ENCODE measurements at places on chromosomes 1 and 21.

GRCh38 chr1:71135571-71135970, 54.7 kb upstream of the ZRANB2 start:
- DNase-seq = no peak

- no peak for DNase-seq
These were observed 56.5 kb downstream of the CD46 start for GRCh38 chr1:207808322-207808705.

GRCh38 chr1:172363852-172364251, 56.6 kb upstream of the C1orf105 start:
- DNase-seq = no peak

GRCh38 chr1:233006108-233006507, 55.7 kb downstream of the NTPCR start:
- DNase-seq = no peak

- DNase-seq = no peak
These were observed 6.8 kb downstream of the C1orf198 start for GRCh38 chr1:230861489-230861888.

GRCh38 chr1:94894630-94895029, 32.3 kb downstream of the CNN3 start:
- no peak for DNase-seq

- no peak for DNase-seq
These were observed 17.1 kb downstream of the PADI3 start for GRCh38 chr1:17265950-17266349.

- DNase-seq = no peak
These were observed 50.7 kb downstream of the VAV3 start for GRCh38 chr1:107914119-107914765.
